ENCODE measurements at places on chromosomes 4 and X.

GRCh38 chrX:27619975-27620374, 29.8 kb downstream of the DCAF8L2 start:
- DNase-seq = peak; percentile 13

- DNase-seq = no peak
Measured at GRCh38 chr4:15692602-15693001, 10.3 kb upstream of the BST1 start.

DNA sequence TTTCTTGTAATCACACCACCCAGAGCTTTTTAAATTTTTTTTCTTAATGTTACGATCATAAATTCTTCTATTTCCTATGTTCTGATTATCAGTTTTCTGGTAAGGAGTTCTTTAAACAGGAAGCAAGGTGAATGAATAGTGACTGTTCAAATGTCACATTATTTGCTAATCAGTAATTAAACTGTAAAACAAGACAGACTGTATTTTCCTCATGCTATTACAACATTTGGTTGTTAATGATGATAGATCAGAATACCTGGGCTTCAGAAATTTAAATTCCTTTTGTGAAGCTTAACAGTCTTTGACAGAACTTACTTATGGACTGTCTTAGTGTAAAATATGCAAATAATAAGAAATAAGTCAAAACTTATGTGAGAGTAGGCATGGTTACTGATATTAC, 41.4 kb downstream of the CLCN3 start:
- DNase-seq = no peak

- DNase-seq = no peak
Measured at GRCh38 chr4:97013711-97014110, 1129.6 kb downstream of the STPG2 start.

- no peak for DNase-seq
Measured at GRCh38 chr4:76716658-76717057, 181.3 kb downstream of the SOWAHB start.

DNA sequence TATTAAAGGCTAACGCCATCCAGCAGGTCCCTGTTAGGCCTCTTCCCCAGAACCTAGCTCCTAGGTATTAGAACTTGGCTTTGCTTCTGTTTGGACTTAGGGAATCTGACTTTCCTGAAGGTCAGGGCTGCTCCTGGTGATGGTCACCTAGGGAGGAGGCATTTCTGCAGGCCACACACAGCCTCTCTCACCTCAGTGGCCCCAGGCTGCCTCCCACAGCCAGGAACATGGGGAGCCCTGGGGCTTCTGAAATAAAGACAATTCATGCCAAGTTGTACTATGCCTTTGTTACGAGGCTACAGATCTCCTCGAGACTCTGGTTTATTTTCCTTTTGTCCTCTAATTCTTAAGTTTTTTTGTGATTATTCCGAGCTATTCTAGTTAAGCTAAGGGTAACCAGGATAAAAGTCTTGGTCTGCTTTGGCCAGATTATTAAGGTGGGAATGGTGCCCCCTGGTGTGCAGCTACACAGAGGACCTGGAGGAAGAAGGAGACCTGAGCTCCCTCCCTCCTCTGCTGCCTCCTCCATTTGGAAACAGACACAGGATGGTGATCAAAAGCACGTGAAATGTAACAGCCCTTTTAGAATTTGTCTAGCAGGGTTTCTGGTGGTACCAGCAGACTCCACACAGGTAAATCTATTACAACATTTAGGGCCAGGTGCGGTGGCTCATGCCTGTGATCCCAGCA, 131.0 kb downstream of the DCLK2 start:
- peak; percentile 50 for DNase-seq

GRCh38 chr4:183255487-183255886, 64.6 kb downstream of the CLDN22 start:
- no peak for DNase-seq

DNA sequence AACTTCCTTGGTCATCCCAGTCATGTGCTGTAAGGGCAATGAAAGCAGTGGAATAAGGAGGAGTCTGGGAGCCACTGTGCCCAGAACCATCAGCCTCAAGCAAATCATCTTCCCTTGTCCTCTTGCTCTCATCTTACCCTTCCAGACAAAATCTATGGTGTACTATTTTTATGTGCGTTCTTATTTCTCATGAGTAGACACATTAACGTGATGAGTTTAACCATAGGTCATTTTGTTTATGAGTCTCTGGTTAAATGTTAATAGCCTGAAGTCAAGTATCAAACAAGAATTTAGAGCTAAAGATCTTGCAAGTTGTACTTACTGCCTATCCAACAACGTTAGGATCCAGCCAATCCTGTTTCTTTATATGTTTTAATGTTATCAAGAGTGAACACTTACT, 495.3 kb downstream of the SPRY1 start:
- no peak for DNase-seq

DNA sequence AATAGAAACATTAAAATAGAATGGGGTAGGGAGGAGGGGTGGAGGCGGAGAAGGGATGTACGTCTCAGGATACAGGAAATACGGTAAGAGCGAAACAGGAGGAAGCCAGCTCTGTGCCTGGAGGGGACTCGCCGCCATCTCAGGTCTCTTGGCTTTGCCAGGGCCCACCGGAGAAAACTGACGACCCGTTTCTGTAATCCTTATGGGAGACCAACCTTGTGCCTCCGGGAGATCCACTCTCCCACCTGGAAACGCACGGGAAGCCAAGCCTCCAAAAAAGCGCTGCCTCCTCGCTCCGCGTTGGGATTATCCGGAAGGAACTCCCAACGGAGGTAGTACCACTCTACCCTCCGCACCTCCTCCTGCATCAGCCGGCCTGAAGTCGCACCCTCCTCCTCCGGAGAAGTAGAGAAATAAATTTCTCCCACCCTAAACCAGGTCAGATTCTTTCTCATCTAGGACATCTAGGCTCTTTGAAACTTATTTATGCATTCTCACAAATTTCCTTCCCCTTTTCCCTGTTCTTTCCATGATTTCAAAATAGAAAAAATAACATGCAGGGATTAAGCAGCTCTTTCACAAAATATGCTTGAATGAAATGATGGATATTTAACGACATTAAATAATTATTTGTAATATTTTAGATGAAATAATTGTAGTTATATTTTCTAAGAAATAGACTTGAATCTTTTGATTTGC, at the start of gene NBDY:
TSS of gene NBDY (plus strand) at position 92 of the 699 bp plus-strand sequence. CDS start at position 203, 111 bp downstream.
- peak; percentile 46 for DNase-seq

DNA sequence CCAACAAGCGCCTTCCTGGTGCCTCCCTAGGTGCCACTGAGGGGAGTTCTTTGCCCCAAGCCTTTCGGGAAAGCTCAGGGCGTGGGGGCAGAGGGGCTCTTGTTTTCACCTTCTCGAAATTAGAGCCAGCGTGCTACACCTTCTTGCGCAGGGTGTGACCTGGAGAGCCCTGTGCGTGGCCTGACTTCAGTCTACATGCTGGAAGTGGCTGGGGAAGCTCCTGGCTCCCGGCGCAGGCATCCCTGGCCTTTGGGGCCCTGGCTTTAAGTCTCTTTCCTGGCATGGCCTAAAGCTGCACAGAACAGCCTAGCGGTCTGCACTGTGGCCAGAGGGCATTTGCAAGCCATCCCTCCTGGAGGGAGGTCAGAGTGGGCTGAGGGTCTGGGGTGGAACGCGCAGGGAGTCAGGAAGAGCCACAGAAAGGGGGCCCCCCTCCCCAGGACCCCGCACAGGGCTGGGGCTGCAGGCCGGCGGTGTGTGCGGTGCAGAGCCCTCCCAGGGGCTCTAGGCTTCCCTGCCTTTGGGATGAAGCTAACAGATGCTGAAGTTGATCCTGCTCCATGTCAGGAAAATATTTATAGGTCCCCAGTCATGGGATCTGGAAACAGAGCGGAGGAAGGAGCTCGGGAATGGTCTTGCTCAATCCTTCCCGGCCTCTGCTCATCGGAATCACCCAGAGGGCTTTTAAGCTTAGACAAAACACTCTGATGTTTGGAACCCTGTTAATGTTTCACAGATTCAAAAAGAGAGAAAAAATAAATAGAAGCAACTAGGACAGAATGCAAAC, 781 bp upstream of the SPON2 start:
- DNase-seq = no peak

- DNase-seq = peak; percentile 26
Measured at GRCh38 chrX:137166591-137166990, 132.8 kb upstream of the GPR101 start.

- DNase-seq = no peak
Measured at GRCh38 chr4:38466401-38466800, 197.6 kb upstream of the KLF3 start.

DNA sequence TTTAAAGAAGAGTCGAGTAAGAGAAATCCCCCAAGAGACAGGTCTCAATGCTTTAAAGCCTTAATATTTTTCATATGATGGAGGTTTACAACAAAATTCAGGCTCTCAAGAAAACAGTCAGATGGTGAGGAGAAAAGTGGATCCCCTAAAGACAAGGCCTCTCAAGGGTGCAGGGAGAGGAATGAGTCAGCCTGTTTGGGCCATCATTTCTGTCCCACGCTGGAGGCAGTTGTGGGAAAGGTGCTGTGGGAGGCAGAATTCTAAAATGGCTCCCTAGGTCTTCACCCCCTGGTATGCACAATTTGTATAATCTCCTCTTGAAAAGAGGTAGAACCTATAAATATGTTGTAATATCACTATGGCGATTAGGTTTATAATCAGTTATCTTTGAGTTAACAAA, 4.6 kb upstream of the TIFA start:
- peak; percentile 80 for DNase-seq

DNA sequence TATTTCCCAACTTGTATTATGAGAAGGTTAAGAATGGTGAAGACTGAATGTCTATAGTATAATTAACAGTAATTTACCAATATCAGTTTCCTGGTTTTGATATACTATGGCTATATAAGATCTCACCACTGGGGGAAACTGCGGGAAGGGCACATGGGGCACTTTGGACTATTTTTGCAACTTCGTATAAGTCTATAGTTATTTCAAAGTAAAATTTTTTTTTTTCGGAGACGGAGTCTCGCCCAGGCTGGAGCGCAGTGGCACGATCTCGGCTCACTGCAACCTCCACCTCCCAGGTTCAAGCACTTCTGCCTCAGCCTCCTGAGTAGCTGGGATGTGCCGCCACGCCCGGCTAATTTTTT, 46.1 kb downstream of the CXorf58 start:
- DNase-seq = no peak

GRCh38 chr4:130591091-130591490, 1495.1 kb downstream of the C4orf33 start:
- no peak for DNase-seq

DNA sequence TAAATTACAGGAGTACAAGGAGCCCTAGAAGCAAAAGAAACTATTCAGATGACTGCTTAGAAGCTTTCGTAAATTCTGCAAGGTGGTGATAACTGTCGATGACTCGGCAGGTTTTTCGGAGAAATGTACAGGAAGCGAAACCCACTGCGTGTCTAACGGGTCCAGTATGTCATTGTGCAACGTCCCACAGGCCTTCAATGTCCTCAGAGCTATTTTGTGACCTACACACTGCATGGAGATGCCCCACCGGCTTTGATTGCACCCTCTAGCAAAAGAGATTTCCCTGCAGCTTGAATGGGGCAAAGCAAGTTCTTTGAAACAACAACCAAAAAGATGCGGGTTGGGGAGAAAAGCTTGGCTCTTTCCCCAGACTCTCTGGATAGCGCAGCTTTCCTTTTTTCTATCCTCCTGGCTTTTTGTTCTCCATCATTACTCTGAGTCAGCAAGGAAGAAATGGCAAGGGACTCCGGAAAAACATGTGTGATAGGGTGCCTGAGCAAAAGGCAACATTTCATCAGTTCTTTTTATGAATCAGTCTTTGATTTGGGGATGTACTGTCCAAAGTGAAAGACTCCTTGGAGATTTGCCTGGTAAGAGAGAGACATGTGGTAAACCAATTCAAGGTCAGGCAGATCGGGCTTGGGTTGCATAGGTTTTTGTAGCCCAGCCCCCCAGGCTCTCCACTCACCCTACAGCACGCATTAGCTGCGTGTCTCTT, 112.0 kb upstream of the TBL1X start:
- peak; percentile 89 for DNase-seq

DNA sequence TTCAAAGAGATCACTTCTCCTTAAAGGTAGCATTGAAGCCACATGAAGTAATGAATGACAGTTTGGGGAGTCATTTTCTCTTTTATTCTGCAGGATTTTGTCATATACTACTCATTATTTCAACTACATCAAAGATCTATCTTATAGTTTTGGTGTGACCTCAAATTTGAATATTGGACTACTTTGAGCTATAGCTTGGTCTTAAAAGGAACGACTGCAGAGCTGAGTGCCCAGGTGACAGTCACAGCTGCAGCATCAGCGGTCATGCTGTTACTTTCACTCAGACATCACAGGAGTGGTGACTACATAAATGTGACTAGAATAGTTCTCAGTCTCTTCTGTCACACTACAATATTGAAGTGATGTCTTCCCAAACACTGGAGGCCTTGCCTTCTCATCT, 10.7 kb upstream of the SPCS3 start:
- DNase-seq = no peak

- no peak for DNase-seq
Measured at GRCh38 chr4:147923854-147924253, 192.0 kb downstream of the ARHGAP10 start.

- peak; percentile 80 for DNase-seq
Measured at GRCh38 chr4:7335344-7336066, 99.2 kb downstream of the PSAPL1 start.

- no peak for DNase-seq
Measured at GRCh38 chr4:74838746-74839370, 44.5 kb upstream of the BTC start.

DNA sequence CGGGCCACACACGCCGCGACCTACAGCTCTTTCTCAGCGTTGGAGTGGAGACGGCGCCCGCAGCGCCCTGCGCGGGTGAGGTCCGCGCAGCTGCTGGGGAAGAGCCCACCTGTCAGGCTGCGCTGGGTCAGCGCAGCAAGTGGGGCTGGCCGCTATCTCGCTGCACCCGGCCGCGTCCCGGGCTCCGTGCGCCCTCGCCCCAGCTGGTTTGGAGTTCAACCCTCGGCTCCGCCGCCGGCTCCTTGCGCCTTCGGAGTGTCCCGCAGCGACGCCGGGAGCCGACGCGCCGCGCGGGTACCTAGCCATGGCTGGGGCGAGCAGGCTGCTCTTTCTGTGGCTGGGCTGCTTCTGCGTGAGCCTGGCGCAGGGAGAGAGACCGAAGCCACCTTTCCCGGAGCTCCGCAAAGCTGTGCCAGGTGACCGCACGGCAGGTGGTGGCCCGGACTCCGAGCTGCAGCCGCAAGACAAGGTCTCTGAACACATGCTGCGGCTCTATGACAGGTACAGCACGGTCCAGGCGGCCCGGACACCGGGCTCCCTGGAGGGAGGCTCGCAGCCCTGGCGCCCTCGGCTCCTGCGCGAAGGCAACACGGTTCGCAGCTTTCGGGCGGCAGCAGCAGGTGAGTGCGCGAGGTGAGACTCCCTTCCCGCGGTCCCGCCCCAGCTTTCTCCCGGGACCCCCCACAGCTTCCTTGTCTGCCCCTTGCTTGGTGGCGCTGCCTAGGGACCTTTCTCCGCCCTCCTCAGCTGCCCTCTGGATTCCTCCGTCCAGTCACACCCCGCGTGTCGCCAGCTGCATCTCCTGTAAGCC, 678 bp downstream of the BMP3 start:
- DNase-seq = no peak

DNA sequence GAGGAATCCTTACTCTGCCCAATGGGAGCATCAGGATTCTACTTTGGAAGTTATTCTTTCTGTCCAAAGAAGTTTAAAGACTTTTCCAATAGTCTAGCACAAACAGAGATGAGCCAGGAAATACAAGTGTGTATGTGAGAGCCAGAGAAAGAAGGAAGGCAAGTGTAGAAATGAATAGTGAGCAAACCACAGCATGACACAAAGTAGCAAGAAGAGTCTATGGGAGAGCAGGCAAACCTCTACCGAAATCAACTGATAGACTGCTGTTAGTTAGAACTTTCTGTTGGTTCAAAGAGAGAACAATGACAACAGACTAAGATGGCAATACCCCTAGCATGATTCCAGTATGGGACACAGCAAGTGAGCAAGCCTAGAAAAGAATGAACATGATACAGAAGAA, 16.1 kb upstream of the GPR34 start:
- peak; percentile 50 for DNase-seq

GRCh38 chr4:2745981-2746806, 9.9 kb downstream of the TNIP2 start:
- DNase-seq = peak; percentile 98

All from activated CD4-positive, alpha-beta T cell treated with anti-CD3 and anti-CD28 coated beads, Interleukin-2, Interleukin-6, amounts not matched to agents 100 ng/mL and 50 ng/mL, durations not matched to agents 16 hours and 8 hours (primary cell).